Activated CD4-positive, alpha-beta memory T cell treated with anti-CD3 and anti-CD28 coated beads, Interleukin-2, amount 10 ng/mL, durations not matched to agents 7 days and 5 days (primary cell): ENCODE measurements at places on chromosomes 1 and 21. TPM values are rescaled to one million over a fixed set of nuclear protein-coding genes. Genes with fewer than 3 reads are reported as not detected.

Gene DUSP10
- 18.8 TPM for total RNA-seq

Gene FCN3
- not detected for total RNA-seq

Gene S100A9
- total RNA-seq: 0.55 TPM

Gene KRTAP19-3
- not detected for total RNA-seq

GRCh38 chr1:79532555-79532954 lies 526.0 kb upstream of the ADGRL4 start:
- DNase-seq: no peak
- no peaks in the 10 kb centered on the region for H3K27me3 ChIP-seq
- H3K27ac ChIP-seq: no peak overlapping the region

- no peaks in the 10 kb centered on the region for H3K27me3 ChIP-seq
- H3K27ac ChIP-seq: no peak overlapping the region
- H3K4me1 ChIP-seq: peaks cover 35% of the 10 kb centered on the region
- peaks cover 3% of the 10 kb centered on the region for H3K36me3 ChIP-seq
Observed at GRCh38 chr1:59062743-59063142, 234.2 kb upstream of the FGGY start.

- no peak overlapping the region for H3K27ac ChIP-seq
- DNase-seq: no peak
- no peaks in the 10 kb centered on the region for H3K36me3 ChIP-seq
Observed at GRCh38 chr1:193727850-193728249, 541.4 kb upstream of the B3GALT2 start.

- H3K36me3 ChIP-seq: no peaks in the 10 kb centered on the region
- no peaks in the 10 kb centered on the region for H3K4me1 ChIP-seq
- H3K27me3 ChIP-seq: peaks cover 17% of the 10 kb centered on the region
- no peak for DNase-seq
Observed at GRCh38 chr1:207145401-207146058, 41.5 kb downstream of the C4BPA start.

GRCh38 chr1:185440877-185441276 lies 123.8 kb upstream of the IVNS1ABP start:
- H3K27me3 ChIP-seq: no peaks in the 10 kb centered on the region
- H3K27ac ChIP-seq: no peak overlapping the region
- peaks cover 2% of the 10 kb centered on the region for H3K36me3 ChIP-seq
- no peak for DNase-seq

DNA sequence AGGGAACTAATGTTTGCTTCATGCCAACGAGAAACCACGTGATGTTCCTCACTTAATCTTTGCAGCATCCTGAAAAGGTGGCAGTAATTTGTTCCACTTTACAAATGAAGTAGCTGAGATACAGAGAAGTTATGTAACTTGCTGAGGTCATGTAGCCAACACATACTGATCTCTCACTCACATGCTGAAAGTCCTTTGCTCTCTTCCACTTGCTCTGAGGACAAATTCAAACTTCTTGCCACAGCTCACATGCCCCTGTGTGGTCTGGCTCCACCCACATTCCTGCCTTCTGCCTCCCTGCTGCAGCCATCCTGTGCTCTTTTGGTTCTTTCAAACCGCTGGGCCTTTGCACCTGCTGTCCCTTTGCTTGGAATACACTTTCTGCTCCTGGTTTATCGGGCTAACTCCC lies 55.4 kb downstream of the TMCO4 start:
- no peak overlapping the region for H3K4me3 ChIP-seq
- H3K36me3 ChIP-seq: peaks cover 8% of the 10 kb centered on the region
- H3K4me1 ChIP-seq: no peaks in the 10 kb centered on the region
- H3K27me3 ChIP-seq: no peaks in the 10 kb centered on the region
- no peak for DNase-seq
- no peak overlapping the region for H3K27ac ChIP-seq
